CD4-positive, alpha-beta T cell (primary cell): ENCODE measurements at places on chromosomes 4 and X. TPM values are rescaled to one million over a fixed set of nuclear protein-coding genes. Genes with fewer than 3 reads are reported as not detected.

DNA sequence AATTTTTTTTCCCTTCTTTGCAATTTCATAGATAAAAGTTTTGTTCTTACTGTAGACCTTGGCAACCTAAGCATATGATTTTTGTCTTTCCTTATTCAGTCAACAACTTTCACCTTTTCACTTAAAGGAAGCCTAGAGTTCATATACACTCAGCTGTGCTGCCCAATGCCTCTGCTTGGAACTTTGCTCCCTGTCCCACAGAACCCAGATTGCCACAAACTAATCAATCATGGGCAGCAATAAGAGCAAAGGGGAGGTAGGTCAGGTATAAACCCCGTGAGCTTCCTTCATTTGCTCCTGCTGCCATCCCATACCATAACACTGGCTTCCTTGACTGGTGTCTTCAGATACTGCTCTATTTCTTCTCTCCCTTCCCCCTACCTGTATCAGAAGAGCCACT, 51.0 kb upstream of the BEND2 start:
- no peaks in the 10 kb centered on the region for H3K4me1 ChIP-seq
- no peak for DNase-seq
- no peaks in the 10 kb centered on the region for H3K36me3 ChIP-seq
- no peak overlapping the region for H3K4me3 ChIP-seq
- H3K27me3 ChIP-seq, result no peaks in the 10 kb centered on the region
- no peak overlapping the region for H3K27ac ChIP-seq

DNA sequence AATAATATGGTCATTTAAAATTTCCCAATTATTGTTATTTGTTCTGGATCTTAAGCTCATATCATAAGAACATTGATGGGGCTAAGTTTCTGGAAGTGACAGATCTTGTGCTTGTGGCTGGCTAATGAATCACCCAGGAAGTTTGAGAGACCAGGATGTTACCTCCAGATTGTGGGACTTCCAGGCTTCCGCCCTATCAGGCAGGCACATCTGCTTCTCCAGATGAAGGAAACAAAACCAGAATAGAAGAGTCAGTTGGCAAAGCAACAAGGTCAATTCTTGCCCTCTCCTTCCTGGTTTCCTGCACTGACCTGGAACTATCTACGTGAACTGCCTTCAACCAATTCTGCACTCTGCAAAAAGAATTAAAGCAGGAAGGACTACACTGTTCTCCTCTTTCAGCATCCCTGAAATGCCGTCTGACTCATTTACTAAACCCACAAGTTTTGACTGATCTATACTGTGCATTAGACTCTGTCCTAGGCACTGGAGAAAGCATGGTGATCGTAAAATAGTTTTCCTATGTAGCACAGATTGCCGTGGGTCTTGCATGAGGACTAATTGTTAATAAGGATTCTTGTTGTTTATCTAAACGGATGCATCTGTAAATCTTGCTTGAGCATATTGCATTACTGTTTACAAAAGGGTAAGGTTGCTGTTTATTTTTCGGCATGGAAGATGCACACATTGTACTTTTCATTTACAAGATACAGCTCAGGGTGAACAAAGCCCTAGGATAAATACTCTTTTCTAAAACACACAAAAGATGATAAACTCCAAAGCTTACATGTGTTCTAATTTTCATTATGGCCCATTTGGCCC, 74.6 kb downstream of the AMELX start:
- no peak for DNase-seq
- H3K4me1 ChIP-seq, result no peaks in the 10 kb centered on the region
- H3K27me3 ChIP-seq, result no peaks in the 10 kb centered on the region

DNA sequence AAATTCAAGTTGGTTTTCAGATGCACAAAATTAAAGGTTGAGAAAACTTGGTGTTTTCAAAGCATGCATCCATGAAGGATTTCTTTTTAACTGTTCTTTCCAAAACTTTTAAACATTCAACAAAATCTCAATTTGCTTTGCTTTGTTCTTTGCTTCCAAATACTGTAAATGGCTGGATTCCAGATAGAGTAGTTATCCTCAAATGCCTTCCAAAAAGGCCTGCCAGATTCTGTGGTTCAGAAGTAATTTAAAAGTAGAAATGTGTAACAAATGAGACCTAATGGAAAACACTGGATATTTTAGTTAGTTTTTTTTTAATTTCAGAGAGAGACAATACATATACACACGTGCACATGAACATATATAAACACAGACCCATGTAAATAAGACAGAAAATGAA, 97.3 kb downstream of the NR3C2 start:
- H3K27ac ChIP-seq, result no peak overlapping the region
- no peak overlapping the region for H3K4me3 ChIP-seq
- no peaks in the 10 kb centered on the region for H3K4me1 ChIP-seq
- no peaks in the 10 kb centered on the region for H3K27me3 ChIP-seq
- no peaks in the 10 kb centered on the region for H3K36me3 ChIP-seq

The TRIM61 gene
- total RNA-seq, result 0.22 TPM

- no peaks in the 10 kb centered on the region for H3K27me3 ChIP-seq
- H3K27ac ChIP-seq, result peak overlapping the region; percentile 87
- peaks cover 52% of the 10 kb centered on the region for H3K4me1 ChIP-seq
- DNase-seq, result no peak
- H3K4me3 ChIP-seq, result no peak overlapping the region
- no peaks in the 10 kb centered on the region for H3K36me3 ChIP-seq
These were observed 18.8 kb upstream of the MXD4 start for GRCh38 chr4:2280531-2281300.

DNA sequence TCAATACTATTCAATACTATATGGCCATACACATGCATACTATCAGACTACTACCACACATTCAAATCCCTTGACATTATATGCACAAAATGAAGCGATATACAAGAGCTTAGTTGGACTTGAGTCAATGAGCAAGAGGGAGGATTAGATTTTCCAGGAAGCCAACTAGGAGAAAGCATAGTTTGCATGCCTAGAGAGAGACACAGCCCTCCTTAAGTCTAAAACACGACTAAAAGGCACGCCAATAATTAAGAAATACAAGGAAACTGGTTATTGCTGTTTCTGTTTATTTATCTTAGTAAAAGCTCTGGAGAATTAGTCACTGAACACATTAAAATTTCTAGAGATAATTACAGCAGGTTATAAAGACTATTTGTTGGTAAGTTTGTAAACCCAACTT, 21.8 kb downstream of the MBNL3 start:
- H3K27ac ChIP-seq, result no peak overlapping the region
- no peaks in the 10 kb centered on the region for H3K4me1 ChIP-seq
- no peaks in the 10 kb centered on the region for H3K36me3 ChIP-seq
- no peak for DNase-seq
- no peak overlapping the region for H3K4me3 ChIP-seq
- no peaks in the 10 kb centered on the region for H3K27me3 ChIP-seq

DNA sequence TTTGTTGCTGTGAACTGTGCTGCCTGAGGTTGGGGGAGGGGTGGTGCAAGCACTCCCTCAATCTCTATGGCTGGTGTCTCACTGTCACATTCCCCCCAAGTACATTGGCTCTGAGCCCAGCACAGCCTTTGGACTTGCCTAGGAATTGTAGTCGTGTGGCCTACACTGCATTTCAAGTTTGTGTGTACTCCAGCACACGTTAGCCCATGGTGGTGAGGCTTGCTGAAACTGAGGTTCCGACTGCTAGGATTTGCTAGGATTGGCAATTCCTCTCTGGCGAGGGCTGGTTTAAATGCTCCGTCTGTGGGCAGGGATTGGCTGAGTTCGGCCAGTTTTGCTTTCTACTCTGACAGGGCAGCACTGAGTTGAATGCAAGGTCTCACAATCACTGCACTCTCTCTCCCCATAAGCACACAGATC, 121.7 kb upstream of the CXXC4 start:
- H3K27me3 ChIP-seq, result no peaks in the 10 kb centered on the region
- no peak overlapping the region for H3K27ac ChIP-seq
- H3K36me3 ChIP-seq, result no peaks in the 10 kb centered on the region
- DNase-seq, result no peak
- no peak overlapping the region for H3K4me3 ChIP-seq

The USP9X gene
- total RNA-seq, result 70.4 TPM

GRCh38 chr4:24497221-24497620, 87.1 kb downstream of the DHX15 start:
- H3K4me3 ChIP-seq, result no peak overlapping the region
- no peak for DNase-seq

GRCh38 chr4:184653650-184654049, 4.1 kb downstream of the PRIMPOL start:
- no peak for DNase-seq
- no peaks in the 10 kb centered on the region for H3K27me3 ChIP-seq
- H3K4me1 ChIP-seq, result peaks cover 9% of the 10 kb centered on the region
- H3K27ac ChIP-seq, result no peak overlapping the region
- no peak overlapping the region for H3K4me3 ChIP-seq
- H3K36me3 ChIP-seq, result no peaks in the 10 kb centered on the region

DNA sequence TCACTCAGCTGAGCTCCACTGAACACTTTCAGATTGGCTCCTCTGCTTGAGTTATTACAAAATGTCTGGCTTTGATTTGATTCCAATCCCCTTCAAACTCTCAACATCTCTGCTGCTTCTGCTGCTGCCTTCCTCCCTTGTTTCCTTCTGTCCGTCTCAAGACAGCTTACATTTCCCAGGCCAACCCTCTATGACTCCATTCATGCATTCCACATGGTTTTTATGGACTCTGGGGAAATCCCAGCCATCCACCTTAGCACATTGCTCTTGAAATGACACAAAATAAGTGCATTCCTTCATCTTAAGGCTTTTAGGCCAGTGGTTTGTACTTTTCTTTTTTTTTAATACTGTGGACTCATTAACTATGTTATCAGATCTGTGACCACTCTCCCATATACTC, 68.5 kb upstream of the TMEM164 start:
- no peaks in the 10 kb centered on the region for H3K36me3 ChIP-seq
- H3K4me1 ChIP-seq, result no peaks in the 10 kb centered on the region
- no peak overlapping the region for H3K27ac ChIP-seq
- H3K4me3 ChIP-seq, result no peak overlapping the region

The DMRTC1 gene
- 0.50 TPM for total RNA-seq
